CD4-positive, CD25-positive, alpha-beta regulatory T cell (primary cell): ENCODE measurements at places on chromosomes 4 and X.
A peak's percentile ranks its signal among the peaks of the same experiment; 100 is the strongest.

DNA sequence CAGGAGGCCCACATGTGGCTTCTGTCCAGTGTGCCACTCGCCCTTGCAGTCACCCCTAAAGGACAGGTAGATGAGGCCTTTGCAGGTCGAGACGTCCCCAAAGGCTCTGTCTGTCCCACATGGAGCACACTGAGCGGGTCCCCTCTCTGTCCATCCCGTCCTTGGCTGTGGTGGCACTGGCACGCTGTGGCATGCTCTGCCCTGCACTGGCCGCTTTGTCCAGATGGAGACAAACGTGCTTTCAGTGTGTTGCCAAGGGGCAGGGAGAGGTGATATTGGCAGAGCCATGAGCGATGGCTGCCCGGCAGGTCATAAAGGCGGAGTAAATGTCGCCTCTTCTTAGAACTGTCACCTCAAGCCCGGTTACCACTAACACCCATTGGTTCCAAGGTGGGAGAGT, 86.9 kb upstream of the CLDN34 start:
- DNase-seq: no peak

DNA sequence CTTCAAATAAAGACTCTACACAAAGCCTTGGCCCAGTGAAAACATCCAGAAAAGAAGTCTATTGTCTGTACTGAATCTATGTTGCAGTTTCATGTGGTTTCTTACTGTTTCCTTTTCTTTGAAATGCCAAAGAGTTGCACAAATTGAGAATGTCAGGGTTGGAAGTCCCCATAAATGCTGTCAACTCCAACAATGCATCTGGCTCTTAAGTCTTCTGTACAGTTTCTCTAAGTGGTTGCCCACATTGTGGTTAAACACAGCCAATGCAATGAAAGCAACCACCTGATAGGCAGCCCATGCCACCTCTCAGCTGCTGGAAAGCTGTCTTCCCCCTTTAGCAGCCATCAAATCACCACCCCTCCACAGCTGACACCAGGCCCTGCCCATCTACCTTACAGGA, 67.2 kb upstream of the C1GALT1C1 start:
- peak; percentile 36 for DNase-seq

- DNase-seq: no peak
Measured at GRCh38 chrX:50470103-50471031, at the start of gene DGKK. TSS of gene DGKK (minus strand) at chrX:50470825. CDS start at chrX:50470678, 147 bp downstream.

DNA sequence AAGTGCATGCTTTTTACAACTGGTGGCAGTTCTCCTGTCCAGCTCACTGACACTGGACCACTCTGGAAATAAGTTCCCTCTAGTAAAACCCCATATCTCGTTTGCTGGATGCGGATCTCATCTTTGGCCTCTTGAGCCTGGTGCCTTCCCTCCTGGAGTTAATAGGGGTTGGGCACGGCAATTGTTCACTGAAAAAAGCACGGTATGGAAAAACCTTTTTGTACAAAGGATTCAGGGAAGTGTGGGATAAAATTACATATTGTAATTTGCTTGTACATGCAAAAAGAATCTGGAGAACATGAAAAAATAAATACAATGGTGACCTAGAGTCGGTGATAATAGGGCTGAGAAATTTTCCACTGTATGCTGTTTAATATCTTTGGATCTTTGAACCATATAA, 30.6 kb downstream of the TBC1D9 start:
- DNase-seq: no peak

- DNase-seq: no peak
Measured at GRCh38 chrX:106950381-106950780, 30.2 kb downstream of the CLDN2 start.

DNA sequence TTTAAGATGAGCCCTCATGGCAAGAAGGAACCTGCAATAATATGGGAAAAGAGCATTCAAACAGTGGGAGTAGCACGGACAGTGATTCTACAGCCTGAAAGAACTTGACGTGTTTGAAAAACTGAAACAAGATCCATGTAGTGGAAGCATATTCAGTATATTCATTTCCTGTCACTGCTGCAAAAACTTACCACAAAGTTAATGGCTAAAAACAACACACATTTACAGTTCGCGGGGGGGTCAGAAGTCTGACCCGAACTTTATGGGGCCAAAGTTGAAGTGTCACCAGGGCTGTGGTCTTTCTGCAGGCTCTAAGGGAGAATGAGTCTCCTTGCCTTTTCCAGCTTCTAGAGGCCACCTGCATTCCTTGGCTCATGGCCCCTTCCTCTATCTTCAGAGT, 52.6 kb upstream of the ARX start:
- DNase-seq: no peak

GRCh38 chrX:113954297-113954696, 629.6 kb upstream of the HTR2C start:
- DNase-seq: no peak

GRCh38 chrX:39596437-39596836, 501.3 kb downstream of the BCOR start:
- no peak for DNase-seq

- no peak for DNase-seq
Measured at GRCh38 chrX:124690495-124690894, 344.1 kb downstream of the SH2D1A start.

DNA sequence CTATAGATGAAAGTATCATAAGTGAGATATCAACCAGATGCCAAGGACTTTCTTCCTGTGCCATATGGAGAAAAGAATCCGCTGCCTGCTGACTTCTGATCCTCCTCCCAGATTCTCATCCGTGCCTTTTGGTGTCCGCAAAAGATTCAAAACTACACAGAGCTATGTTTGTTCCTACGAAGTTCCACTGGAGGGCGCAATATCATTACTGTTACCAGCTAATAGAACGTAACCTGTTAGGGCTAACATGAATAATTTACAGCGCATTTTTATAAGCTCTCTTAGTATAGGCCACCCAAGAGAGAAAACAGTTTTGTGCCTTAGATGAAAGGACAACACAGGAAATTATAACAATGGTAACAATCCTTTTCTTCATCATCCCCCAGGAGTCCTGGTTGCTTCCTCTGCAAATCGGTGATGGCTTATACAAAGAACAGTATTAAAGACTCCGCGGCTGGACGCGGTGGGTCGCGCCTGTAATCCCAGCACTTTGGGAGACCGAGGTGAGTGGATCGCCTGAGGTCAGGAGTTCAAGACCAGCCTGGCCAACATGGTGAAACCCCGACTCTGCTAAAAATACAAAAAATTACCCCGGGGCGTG, 22.8 kb upstream of the CENPVL3 start:
- peak; percentile 8 for DNase-seq

DNA sequence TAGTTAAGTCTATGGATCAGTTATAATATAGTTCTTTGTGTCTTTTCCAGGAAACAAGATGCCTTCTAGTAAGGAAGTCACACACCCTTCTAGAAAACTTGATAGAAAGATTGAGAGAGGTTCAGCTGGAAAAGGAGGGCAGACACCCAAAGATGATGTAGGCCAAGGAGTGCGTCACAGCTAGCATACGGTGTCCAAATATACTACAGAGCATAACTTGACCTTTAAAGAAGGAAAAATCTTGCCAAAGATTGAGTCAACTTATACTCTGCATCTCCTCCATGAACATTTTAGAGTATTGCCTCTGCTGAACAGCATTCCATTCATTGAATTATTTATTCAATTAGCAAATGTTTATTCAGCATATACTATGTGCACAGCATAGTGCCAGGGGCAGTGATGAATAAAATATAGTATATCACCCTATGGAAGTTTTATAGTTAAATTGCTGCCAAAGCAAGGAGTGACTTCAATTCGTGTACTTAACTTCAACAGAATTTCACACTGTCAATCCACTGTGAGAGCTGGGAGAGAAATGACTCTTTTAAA, 51.9 kb upstream of the SLC6A14 start:
- DNase-seq: no peak

- no peak for DNase-seq
Measured at GRCh38 chr4:185472103-185472542, 590 bp upstream of the CCDC110 start.

DNA sequence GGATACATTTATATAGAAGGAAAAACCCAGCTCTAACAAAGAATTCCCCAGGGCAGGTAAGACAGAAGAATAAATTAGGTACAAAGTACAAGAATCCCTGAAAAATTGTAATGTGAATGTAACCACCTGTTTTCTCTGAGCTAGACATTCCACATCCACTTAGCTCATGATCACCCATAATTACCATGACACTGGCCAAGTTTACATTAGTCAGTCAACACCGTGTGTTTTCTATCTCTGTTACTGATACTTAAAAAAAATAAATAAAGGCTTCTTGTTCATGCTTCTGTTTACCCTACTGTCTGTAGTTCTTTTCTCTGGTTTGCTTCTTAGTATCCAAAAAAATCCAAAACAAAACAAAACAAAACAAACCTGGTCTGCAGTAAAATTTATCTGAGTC, 66.0 kb downstream of the CBLL2 start:
- DNase-seq: no peak
